H9 (cell line): ENCODE measurements at places on chromosomes 16 and 17. TPM values are rescaled to one million over a fixed set of nuclear protein-coding genes. Genes with fewer than 3 reads are reported as not detected.

The CDH1 gene
- total RNA-seq, result 202 and 237 TPM in 2 replicates

The LAT gene
- 3.7 and 4.3 TPM in 2 replicates for total RNA-seq

The RUNDC3A gene
- 2.2 and 3.8 TPM in 2 replicates for total RNA-seq

The HSBP1 gene
- 228 and 230 TPM in 2 replicates for total RNA-seq

The PLSCR3 gene
- total RNA-seq, result 31.5 and 32.1 TPM in 2 replicates

The ELMO3 gene
- total RNA-seq, result 8.6 and 9.1 TPM in 2 replicates

The NECAB2 gene
- 11.7 and 12.6 TPM in 2 replicates for total RNA-seq

The PRR35 gene
- 0.33 and 0.50 TPM in 2 replicates for total RNA-seq

The SCNN1B gene
- total RNA-seq, result 0.11 and 0.35 TPM in 2 replicates

DNA sequence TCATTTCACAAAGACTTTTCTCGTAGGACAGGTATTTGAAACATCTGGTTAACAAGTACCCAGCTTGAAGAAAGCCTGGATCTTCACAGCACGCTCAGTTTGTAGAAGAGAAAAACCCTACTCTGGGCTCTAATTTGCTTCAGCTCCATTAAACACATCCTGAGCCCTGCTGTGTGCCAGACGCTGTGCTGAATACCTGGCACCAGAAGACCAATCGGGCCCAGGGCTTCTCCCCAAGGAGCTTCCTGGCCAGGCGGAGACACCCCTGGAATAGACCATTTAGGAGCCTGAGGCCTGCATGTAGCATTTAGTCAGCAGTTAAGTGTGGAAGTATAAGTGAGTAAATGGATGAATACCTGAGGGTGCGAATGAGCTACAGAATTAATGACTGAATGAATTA lies 8.9 kb upstream of the ABAT start:
- no peaks in the 10 kb centered on the region; the same call in 2 of the 3 replicates for H3K36me3 ChIP-seq
- no peaks in the 10 kb centered on the region for H3K4me1 ChIP-seq
- H3K27ac ChIP-seq, result no peak overlapping the region
- no peaks in the 10 kb centered on the region for H3K27me3 ChIP-seq
- DNase-seq, result peak; percentile 45
- H3K4me3 ChIP-seq, result no peak overlapping the region

- DNase-seq, result no peak
- no peaks in the 10 kb centered on the region; the same call in 1 of the 2 replicates for H3K4me1 ChIP-seq
- H3K36me3 ChIP-seq, result no peaks in the 10 kb centered on the region; the same call in 1 of the 2 replicates
- no peak overlapping the region for H3K27ac ChIP-seq
These were observed 201.5 kb downstream of the KCNJ2 start for GRCh38 chr17:70370816-70371215.

GRCh38 chr16:57497121-57497520 lies 10.8 kb upstream of the DOK4 start:
- no peak overlapping the region for H3K27ac ChIP-seq
- no peak for DNase-seq
- H3K4me3 ChIP-seq, result no peak overlapping the region
- no peaks in the 10 kb centered on the region; the same call in 1 of the 2 replicates for H3K4me1 ChIP-seq
- H3K27me3 ChIP-seq, result no peaks in the 10 kb centered on the region

DNA sequence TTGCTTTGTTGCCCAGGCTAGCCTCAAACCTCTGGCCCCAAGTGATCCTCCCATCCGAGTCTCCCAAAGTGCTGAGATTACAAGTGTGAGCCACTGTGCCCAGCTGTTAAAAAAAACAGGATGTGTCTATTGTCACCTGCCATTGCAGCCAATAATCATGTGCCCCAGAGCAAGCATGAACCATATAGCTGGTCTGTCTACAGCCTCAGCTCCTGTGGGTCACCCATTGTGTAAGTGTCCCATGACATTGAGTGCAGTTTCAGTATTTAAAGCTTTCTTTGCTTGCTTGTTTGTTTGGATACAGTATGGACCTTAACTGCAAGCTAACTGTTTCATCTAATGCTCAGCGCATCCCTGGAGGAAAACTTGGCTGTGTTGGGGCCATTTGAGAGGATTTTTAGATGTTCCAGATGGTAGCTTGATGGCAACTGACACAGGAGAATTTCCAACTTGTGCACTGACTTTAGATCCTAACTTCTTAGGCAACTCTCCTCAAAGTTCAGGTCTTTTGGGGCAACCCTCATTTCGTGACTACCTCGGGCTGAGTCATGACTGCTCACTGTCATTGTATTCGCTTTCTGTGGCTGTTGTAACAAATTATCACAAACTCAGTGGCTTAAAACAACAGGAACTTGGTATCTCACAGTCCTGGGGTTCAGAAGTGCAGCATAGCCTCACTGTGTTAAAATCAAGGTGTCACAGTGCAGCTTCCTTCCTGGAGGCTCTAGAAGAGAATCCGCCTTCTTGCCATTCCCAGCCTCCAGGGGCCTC lies 30.3 kb upstream of the ADORA2B start:
- no peaks in the 10 kb centered on the region for H3K4me1 ChIP-seq
- no peak overlapping the region for H3K4me3 ChIP-seq
- no peak for DNase-seq
- H3K27me3 ChIP-seq, result no peaks in the 10 kb centered on the region

- DNase-seq, result no peak
- no peaks in the 10 kb centered on the region for H3K4me1 ChIP-seq
- no peak overlapping the region for H3K27ac ChIP-seq
- no peak overlapping the region for H3K4me3 ChIP-seq
These were observed 206.4 kb downstream of the KATNIP start for GRCh38 chr16:27756206-27756970.

- peak overlapping the region; percentile 95 for H3K4me3 ChIP-seq
- H3K27me3 ChIP-seq, result no peaks in the 10 kb centered on the region
- H3K4me1 ChIP-seq, result peaks cover 2% of the 10 kb centered on the region; the same call in 1 of the 2 replicates
- DNase-seq, result no peak
- peaks cover 18% of the 10 kb centered on the region for H3K36me3 ChIP-seq
These were observed 643 bp downstream of the HSDL1 start for GRCh38 chr16:84144209-84144858.

- no peaks in the 10 kb centered on the region for H3K36me3 ChIP-seq
- peaks cover 5% of the 10 kb centered on the region; the same call in 1 of the 2 replicates for H3K4me1 ChIP-seq
- no peak overlapping the region for H3K4me3 ChIP-seq
- no peaks in the 10 kb centered on the region for H3K27me3 ChIP-seq
- no peak for DNase-seq
These were observed 5.4 kb upstream of the PIK3R6 start for GRCh38 chr17:8872705-8873435.

GRCh38 chr17:77210331-77210730 lies 69.6 kb downstream of the SEC14L1 start:
- no peaks in the 10 kb centered on the region for H3K4me1 ChIP-seq
- no peak overlapping the region for H3K27ac ChIP-seq
- H3K4me3 ChIP-seq, result no peak overlapping the region
- DNase-seq, result no peak
- H3K27me3 ChIP-seq, result no peaks in the 10 kb centered on the region

DNA sequence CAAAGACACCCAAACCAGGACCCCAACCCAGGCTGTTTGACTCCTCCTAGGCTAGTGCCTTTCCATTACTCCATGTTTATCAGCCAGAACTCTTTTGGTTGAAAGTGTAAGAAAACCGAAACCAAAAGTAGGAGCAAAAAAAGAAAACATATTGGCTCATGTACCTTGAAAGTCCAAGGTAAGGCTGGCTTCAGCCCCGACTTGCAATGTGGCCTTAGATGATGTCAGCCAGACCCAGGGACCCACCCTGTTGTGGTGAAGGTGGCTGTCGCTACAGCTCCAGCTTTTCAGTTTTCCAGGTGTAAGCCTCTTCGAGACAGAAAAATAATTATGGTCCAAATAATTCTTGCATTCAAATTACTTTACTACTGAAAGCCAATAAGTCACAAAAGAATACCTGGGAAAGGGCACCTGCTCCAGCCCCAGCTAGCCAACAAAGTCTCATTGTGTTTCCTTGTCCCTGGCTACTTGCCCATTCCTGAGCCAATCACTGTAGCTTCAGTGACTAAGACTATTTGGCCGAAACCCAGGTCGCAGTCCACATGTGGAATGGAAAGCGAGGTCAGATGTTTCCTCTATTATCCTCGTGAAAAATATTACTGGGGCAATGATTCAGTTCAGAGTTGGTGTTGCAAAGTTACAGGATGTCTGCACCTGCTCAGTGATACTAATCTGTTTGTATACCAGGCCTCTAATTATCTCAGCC lies 20.7 kb downstream of the DNAH9 start:
- H3K27ac ChIP-seq, result no peak overlapping the region
- no peaks in the 10 kb centered on the region for H3K4me1 ChIP-seq
- DNase-seq, result no peak

GRCh38 chr17:51036084-51036483 lies 84.6 kb downstream of the SPAG9 start:
- DNase-seq, result no peak
- H3K36me3 ChIP-seq, result no peaks in the 10 kb centered on the region; the same call in 1 of the 3 replicates
- H3K4me1 ChIP-seq, result no peaks in the 10 kb centered on the region; the same call in 1 of the 2 replicates
- H3K4me3 ChIP-seq, result peak overlapping the region; percentile 8; the same call in 1 of the 3 replicates

DNA sequence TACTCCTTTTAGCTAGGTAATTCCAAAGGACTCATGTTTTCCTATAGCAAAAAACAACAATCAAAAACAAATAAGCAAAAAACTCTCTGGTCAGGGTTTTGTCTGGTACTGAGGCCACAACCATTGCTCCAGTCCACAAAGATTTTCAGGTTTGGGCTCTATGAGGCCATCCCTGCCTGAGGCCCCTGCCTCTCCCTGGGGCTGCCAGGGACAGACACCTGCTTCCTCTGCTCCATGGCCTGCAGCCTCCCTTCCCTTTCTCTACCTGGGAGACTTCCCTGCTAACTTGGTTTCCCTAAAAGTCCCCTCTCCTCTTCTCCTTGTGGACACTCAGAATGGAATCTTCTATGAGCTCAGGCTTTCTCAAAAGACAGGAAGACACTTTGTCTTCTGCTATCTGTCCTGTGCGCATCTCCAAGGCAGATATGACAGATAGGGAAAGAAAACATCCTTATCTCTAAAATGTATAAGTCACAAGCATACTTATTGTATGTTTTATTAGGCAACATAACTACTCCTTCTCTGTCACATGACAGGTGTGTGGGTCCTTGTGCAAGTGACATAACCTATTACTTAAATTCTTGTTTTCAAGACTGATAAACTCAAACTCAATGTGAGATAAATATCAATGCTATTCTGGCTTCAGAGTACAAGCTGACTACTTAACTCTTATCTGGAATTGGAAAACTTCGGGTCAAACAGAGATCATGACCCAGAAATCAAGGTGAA lies 1.2 kb upstream of the ZDHHC1 start:
- H3K4me3 ChIP-seq, result no peak overlapping the region
- H3K27me3 ChIP-seq, result no peaks in the 10 kb centered on the region; the same call in 1 of the 2 replicates
- H3K4me1 ChIP-seq, result peaks cover 14% of the 10 kb centered on the region; the same call in 1 of the 2 replicates
- DNase-seq, result no peak

GRCh38 chr16:67188798-67189197 lies 1.1 kb downstream of the EXOC3L1 start:
- peaks cover 4% of the 10 kb centered on the region for H3K27me3 ChIP-seq
- no peak for DNase-seq
- no peak overlapping the region for H3K4me3 ChIP-seq
- no peak overlapping the region for H3K27ac ChIP-seq

GRCh38 chr17:7293816-7294613 lies 424 bp downstream of the YBX2 start:
- H3K4me3 ChIP-seq, result peak overlapping the region; percentile 61
- H3K36me3 ChIP-seq, result no peaks in the 10 kb centered on the region
- H3K4me1 ChIP-seq, result peaks cover 4% of the 10 kb centered on the region; the same call in 1 of the 2 replicates
- peak; percentile 92 for DNase-seq
- H3K27me3 ChIP-seq, result peaks cover 2% of the 10 kb centered on the region

DNA sequence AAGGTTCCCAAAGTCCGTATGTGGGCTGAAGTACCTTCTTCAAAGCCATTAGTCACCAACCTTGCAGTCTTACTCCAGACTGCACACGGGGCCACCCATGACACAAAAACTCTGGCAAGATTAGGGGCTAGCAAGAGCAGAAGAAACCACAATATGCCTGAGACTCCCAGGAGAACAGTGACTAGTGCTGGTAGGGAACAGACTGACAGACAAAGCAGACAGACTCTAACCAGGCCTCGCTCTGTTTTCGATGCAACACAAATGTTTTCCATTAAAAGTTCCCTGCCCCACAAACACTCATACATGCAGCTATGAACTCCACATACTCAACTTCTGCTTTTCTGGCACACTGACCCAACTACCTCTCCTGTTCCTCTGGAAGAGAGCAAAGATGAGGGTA lies 102.2 kb downstream of the HIC1 start:
- H3K27me3 ChIP-seq, result no peaks in the 10 kb centered on the region
- H3K4me3 ChIP-seq, result no peak overlapping the region
- H3K4me1 ChIP-seq, result no peaks in the 10 kb centered on the region
- no peak overlapping the region for H3K27ac ChIP-seq
- DNase-seq, result no peak
- H3K36me3 ChIP-seq, result peaks cover 4% of the 10 kb centered on the region

DNA sequence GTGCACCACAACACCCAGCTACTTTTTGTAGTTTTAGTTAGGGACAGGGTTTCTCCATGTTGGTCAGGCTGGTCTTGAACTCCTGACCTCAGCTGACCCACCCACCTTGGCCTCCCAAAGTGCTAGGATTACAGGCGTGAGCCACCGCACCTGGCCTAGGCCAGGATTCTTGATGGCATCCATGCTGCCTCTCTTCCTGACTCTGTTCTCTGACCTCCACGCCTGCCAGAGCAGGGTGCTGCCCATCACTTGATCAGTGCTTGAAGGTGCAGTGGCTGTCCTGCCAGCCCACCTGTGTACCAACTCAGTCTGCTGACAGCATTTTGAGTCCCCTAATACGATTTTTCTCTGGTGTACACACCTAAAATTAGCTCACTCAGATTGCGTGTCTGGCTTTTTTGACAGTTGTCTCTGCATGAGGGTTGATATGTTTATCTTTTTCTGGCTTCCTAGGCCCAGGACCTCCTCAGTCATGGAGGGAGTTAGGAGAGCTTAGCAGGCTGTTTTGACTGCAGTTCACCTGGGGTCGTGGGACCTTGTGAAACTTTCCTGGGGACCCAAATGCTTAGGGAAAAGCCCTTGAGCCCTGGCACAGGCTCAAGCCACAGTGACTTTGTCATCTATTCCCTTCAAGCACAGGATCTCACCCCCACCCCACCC lies 5.9 kb downstream of the HAS3 start:
- H3K4me3 ChIP-seq, result no peak overlapping the region
- H3K36me3 ChIP-seq, result peaks cover 75% of the 10 kb centered on the region
- no peak for DNase-seq
- no peak overlapping the region for H3K27ac ChIP-seq
- H3K4me1 ChIP-seq, result peaks cover 7% of the 10 kb centered on the region; the same call in 1 of the 2 replicates

GRCh38 chr17:7593296-7593695 lies 3.4 kb upstream of the SOX15 start:
- H3K4me3 ChIP-seq, result no peak overlapping the region
- H3K4me1 ChIP-seq, result no peaks in the 10 kb centered on the region; the same call in 1 of the 2 replicates
- no peak overlapping the region for H3K27ac ChIP-seq
- H3K27me3 ChIP-seq, result no peaks in the 10 kb centered on the region
- peaks cover 66% of the 10 kb centered on the region for H3K36me3 ChIP-seq

DNA sequence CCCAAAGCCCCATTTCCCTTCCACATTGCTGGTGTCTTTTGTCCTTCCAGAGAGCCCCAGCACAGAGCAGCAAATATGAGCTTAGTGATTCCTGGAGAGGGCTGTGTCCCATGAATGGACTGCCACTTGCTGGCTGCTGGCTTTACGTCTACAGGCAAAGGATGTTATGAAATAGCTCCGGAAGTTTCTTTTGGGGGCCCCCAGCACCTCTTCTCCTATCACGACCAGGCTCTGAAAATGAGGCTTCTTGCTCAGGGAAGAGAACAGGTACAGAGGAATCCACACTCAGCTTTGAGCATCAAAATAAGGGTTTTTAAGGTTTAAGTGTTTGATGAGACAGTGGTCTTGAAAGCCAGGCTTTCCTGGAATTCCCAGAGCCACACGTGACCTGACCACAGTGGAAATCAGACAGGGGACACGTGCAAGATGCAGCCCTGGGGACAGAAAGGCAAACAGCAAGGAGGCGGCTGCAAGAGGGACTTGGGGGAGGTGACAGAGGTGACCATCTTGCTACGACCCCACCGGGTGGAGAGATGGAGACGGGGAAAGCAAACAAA lies 58.1 kb downstream of the ZDHHC7 start:
- H3K36me3 ChIP-seq, result no peaks in the 10 kb centered on the region
- DNase-seq, result no peak
- H3K4me3 ChIP-seq, result no peak overlapping the region
- no peaks in the 10 kb centered on the region for H3K4me1 ChIP-seq
